ENCODE measurements at places on chromosomes 1 and 21.

DNA sequence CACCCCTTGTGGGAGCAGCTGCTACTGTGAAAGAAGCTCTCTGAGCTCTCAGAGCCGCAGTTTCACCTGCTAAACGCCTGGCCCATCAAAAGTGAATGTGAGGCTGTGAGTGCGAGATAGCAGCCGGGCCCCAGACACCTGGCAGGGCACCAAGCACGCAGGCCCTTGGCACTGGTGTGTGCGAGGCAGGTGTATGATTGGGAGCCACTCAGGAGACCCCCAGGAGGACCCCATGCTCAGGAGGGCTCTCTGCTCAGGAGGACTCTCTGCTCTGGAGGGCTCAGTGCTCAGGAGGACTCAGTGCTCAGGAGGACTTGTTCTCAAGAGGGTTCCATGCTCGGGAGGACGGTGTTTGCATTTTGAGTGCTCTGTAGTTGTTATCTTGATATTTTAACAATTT is 14.3 kb upstream of the ADARB1 start:
- no peak for DNase-seq

- DNase-seq = no peak
These were observed 6.3 kb upstream of the LYST start for GRCh38 chr1:235873045-235873444.

- no peak for DNase-seq
These were observed 132.5 kb downstream of the SYT14 start for GRCh38 chr1:210070531-210070930.

DNA sequence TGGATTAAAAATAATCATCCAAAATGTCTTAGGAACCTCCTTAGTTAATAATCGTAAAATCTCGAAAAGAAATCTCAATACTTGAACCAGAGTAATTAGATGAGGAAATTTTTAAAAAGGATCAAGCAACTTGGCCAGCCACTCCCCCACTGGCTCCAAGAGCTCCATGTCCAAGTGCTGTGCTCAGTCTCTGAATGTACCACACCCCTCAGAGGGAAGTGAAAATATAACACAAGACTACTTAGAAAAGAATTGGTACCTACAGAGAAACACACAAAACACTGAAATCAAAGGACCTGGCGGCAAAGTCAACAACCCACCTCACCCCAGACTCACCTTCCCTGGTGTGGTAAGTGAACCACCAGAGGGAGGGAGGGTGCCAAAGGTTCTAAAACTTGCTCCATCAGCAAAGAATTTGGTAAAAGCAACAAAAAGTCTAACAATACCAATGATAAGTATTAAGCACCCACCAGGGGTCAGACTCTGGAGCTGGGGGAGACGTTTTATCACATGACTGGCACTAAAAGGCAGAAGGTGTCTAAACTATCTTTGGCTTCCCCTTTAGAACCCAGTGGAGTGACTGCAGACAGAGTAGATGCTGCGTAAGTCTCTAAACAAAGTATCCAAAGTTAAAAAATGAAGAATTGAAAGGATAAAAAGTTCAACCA is 14.0 kb downstream of the LBR start:
- no peak for DNase-seq

DNA sequence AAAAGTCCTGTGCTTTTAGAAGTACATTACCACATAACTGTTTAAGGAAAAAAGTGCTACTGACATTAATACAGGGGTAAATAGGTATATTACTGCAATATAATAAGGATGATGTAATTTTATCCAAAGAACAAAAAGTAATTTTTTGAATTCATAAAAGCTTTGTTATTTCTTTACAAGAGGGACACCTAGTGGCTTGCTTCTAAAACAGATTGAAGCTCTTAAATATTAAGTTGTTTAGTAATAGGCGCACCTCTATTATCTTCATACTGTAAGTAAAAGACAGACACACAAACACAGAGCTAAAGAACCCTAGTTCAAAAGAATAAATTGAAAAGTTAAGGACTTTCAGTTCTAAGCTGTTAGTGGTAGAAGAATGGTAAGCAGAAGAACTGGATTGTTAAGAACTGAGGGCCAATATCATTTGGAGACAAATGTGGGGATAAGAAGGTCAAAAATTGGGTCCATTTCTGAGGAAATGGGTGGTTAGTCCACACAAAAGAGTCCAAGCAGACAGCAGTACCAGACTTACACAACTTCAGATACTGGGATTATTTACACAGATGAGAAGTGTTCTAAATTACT is 15.4 kb downstream of the ZNHIT6 start:
- DNase-seq = no peak

DNA sequence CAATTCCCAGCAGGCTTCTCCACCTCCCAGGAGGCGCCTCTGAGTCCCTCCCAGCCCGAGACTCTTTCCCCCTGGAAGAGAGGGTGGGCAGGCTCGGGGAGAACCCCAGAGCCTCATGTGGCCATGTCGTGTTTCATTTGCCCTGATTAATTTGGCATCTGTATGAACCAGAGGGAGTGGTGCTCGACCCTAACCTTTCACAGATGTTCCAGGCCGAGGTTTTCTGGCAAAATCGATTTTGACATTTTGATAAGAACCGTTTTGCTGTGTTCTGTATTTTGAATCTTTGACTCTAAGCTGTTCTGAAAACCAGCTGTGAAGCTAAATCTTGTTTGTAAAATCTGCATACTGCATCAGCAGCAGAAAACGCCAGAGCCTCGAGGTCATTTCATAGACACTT is 367.4 kb downstream of the CAMTA1 start:
- DNase-seq = no peak

DNA sequence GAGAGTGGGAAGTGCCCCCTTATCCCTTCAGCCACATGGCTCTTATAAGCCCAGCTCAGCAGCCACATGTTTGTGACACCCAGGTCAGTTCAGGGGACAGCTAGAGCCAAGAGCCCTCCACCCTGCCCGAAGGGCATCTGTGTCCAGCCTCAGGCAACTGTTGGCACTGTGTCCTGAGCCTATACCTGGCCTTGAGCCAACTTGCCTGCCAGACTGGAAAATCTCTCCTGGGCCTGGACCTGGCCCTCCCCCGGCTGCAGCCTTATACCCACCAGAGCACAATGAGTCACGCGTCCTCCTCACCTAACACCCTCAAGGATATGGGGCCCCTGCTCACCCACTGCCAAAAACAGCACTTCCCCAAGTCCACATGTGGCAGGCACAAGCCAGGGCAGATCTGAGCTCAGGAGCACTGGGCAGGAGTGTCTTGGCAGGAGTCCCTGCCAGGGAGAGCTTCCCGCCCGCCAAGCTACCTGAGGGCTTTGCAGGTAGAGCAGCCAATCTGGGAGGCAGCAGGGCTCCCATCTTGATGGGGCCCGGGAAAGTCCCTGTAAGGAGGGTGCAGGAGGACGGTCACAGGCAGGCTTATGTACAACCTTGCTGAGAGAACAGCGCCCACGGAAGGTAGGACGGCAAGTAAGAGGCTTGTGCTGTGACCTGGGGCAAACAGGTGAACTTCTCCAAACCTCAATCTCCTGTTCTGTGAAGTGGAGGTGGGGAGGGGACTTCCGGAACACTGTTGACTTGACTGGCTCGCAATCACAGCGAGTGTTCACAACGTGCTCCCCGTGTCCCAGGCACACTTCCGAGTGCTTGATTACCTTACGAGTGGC is 19.8 kb upstream of the HSPG2 start:
- no peak for DNase-seq

- peak; percentile 32 for DNase-seq
These were observed 3.0 kb downstream of the ITLN2 start for GRCh38 chr1:160951443-160952128.

DNA sequence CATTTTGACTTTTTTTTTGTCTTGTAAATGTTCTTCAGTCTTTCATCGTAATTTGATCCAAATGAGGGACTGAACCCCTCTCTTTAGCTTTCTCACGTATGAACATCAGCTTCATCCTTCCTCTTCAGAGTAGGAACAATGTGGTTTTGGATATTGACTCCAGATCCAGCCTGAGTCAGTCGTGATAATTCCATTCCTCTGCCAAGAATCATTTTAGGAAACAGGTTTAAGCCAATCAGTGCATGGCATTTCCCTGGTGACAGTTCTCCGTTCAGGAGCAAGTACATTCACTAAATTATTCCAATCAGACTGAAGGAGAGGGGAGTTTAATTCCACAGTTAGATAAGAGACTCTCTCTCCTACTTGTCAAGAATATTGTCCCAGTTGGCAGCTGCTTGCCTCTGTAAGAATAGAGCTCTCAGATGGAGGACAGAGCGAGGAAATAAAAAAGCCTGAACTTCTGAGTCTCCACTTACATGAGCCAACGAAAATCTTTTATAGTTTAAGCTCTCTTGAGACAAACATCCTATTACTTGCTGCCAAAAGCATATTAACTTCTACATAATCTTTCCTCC is 18.6 kb downstream of the RHOU start:
- no peak for DNase-seq

DNA sequence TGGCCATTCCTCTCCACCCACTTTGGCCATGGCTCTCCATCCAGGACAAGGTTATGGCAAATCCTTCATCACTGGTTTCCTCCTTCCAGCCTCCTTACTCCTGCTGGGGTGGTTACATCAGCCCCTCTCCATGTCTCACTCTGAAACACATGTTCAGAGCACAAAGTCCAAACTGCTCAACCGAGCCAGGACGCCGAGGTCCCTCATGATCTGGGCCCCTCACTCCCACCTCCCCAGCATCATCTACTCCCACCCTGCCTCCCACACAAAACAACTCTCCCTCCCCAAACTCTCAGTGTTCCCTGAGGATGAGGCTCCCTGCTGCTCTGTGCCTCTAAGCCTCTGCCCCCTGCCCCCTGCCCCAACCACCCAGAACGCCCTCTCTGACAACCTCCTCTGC is 33.3 kb upstream of the ZBTB40 start:
- no peak for DNase-seq

DNA sequence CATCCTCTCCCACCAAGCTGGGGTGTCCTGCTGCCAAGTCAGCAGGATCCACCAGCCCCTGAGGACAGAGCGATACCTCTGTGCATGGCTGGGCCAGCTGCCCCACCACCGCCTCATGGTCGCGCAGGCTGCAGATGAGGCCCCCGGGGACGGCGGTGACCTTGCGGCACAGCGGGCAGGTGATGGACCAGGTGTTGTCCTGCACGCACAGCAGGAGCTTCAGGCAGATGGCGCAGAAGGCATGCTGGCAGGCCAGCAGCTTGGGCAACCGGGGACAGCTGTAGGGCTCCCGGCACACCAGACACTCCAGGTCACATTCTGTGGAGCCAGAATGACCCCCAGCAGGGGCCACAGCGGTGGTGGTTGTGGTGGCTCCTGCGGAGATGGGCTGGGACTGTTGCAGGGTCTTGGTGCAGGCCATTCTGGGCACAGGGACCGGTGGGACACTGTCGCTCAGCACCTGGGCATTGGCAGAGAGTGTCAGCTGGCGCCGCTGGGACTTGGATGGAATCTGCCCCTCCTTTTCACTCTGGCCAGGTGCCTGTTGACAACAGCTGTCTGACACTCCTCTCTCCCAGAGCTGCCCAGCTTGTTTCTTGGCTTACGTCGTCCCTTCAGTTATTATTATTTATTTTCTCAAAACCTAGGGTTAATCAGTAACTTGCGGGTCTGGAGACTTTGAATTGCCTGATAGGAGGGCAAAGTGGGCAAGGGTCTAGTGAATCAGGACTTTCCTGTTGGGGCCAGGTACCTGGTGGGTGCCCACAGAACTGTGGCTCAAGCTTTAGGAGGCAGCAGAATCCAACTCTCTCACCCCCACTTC is at the start of gene RNF186:
RNF186 (minus strand) TSS at position 603 of the 823 bp plus-strand sequence; CDS start at position 421, 182 bp downstream.
- no peak for DNase-seq

DNA sequence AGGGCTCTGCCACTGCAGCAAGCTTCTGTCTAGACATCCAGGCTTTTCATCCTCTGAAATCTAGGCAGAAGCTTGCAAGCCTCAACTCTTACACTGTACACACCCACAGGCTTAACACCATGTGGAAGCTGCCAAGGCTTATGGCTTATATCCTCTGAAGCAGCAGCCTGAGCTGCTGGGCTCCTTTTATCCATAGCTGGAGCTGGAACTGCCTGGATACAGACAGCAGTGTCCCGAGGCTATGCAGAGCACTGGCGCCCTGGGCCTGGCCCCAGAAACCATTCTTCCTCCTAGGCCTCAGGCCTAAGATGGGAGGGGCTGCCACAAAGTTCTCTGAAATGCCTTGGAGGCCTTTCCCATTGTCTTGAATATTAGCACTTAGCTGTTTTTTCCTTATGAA is 19.3 kb upstream of the POGK start:
- no peak for DNase-seq

DNA sequence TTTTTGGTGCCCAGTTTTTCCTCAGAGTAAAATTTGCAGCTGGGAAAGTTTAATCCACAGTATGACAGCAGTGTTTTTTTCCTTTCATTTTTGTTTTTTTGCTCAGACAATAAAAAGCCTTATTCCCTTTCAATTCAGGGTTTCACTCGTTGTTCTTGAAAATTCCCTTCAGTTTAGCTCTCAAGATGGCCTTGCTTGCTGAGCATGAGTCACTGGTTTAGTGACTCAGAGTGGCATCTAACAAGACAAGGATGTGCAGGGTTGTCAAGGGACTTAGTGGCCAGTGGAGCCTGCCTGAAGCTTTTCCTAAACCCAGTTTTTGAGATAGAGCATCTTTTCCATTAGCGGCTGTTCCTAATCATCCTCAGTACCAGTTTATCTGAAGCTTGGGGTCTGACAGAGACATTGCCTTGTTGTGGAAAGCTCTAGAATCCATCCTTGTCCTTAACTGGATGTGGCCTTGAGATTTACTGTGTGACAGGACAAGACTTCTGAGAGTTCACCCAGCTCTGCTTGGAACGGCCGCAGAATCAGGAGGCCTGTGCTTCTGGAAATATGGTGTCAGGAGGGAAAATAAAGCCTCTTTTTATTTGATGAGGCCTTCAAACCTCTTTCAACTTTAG is 48.4 kb upstream of the DNAJC6 start:
- DNase-seq = no peak

DNA sequence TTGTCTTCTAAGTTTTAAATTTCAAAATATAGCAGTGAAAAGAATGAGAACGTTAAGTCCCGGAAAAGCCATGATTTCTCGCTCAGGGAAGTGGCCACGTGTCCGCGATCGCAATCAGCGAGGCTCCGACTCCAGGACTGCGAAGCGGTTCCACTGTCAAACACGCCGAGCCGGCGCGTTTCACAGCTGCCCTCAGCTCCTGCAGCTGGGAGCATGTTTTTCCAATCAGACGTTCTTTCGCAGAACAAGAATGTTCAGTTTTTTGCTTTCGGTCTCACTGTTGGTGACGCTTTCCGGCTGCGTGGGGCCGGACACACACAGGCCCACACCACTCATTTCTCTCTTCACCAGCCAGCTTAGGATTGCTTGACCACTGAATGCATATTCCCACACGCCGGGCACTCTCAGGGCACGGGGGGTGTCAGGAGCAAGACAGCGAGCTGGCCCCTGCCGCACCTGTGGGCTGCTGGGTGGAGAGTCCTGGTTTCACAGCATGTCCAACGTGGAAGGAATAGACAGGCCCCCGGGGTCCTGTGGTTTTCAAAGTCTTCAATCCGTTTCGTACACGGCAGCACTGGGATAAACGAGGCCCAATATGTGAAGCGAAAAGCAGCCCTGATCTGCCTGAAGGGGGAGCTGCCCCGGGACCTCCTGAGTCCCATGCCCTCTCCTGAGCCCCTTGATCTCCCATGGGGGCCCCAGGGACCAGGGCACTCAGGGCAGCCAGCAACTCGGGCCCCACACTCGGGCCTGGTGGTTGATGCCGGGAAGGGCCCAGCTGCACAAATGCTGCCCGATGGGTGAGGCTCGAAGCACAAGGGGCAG is 47.3 kb upstream of the COL18A1 start:
- DNase-seq = no peak

Data from stimulated activated CD4-positive, alpha-beta T cell treated with anti-CD3 and anti-CD28 coated beads, Interleukin-1b, Interleukin-23, amount 100 ng/mL, for 1 hour (primary cell).